ENCODE measurements at places on chromosomes 7 and 10. TPM values are rescaled to one million over a fixed set of nuclear protein-coding genes. Genes with fewer than 3 reads are reported as not detected.
A peak's percentile ranks its signal among the peaks of the same experiment; 100 is the strongest.

DNA sequence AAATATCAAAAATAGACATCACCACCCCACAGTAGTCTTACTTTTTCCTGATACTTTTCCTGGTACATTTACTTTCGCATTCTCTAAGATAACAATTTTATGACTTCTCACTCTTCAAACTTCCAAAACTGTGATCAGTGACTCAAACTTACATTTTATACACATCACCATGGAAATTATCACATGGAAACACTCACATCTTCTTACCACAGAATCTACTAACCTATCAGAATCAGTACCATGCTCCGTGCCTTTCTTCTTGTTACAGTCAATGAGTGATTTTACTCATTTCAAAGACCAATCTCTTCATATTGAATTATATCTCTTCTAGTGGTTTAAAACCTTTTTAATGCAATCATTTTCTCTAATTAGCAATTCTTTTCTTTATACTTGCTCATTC, 120.3 kb downstream of the PTEN start:
- H3K36me3 ChIP-seq, result no peaks in the 10 kb centered on the region
- no peaks in the 10 kb centered on the region for H3K27me3 ChIP-seq
- DNase-seq, result no peak
- no peak overlapping the region for H3K27ac ChIP-seq
- no peak overlapping the region for H3K4me3 ChIP-seq

- peak overlapping the region; percentile 72 for H3K27ac ChIP-seq
- H3K36me3 ChIP-seq, result no peaks in the 10 kb centered on the region
- no peaks in the 10 kb centered on the region for H3K4me1 ChIP-seq
- no peak for DNase-seq
These were observed 10.2 kb upstream of the ZFYVE27 start for GRCh38 chr10:97726636-97727178.

Gene FAM107B
- 24.1 TPM for total RNA-seq

- no peak overlapping the region for H3K27ac ChIP-seq
- no peaks in the 10 kb centered on the region for H3K36me3 ChIP-seq
- no peak overlapping the region for H3K4me3 ChIP-seq
These were observed 6.7 kb downstream of the RASSF4 start for GRCh38 chr10:44966129-44966815.

GRCh38 chr10:9254353-9254752, 1199.9 kb downstream of the GATA3 start:
- no peaks in the 10 kb centered on the region for H3K36me3 ChIP-seq
- DNase-seq, result no peak
- H3K27ac ChIP-seq, result no peak overlapping the region

DNA sequence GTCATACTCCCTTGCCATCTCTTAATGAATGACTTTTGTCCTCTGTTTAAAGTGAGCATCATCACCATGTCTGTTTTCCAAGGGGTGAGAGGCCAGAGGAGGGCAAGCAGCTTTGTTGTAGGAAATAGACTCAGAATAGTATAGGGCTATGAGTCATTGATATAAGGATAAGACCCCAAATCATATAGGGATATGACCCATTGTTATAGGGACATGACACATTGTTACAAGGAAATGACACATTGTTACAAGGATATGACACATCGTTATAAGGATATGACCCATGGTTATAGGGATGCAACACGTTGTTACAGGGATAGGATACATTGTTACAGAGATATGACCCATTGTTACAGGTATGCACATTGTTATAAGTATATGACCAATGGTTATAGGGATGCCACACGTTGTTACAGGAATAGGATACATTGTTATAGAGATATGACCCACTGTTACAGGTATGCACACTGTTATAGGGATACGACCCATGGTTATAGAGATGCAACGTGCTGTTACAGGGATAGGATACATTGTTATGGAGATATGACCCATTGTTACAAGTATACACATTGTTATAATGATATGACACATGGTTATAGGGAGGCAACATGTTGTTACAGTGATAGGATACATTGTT, 311.1 kb upstream of the ADARB2 start:
- H3K4me3 ChIP-seq, result no peak overlapping the region
- H3K27ac ChIP-seq, result no peak overlapping the region
- no peaks in the 10 kb centered on the region for H3K36me3 ChIP-seq

Gene HMX3
- total RNA-seq, result not detected

DNA sequence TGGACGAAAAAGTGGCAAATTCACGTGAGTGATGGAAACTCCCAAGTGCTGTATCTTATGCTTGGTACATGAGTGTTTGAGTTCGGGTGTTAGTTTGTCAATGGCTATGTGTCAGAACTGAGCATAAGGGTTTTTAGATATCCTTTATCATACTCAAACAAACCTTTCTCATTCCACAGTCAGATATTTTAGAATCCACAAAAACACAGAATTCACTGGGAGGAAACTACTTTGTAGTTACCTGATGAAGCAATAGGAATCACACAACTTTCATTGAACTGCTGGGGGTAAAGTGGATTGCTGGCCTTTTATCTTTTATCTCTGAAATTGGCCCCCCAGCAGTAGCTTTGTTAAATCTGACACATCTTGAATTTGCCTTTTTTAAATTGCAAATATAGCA, 64.0 kb downstream of the DKK1 start:
- H3K4me3 ChIP-seq, result no peak overlapping the region
- H3K27ac ChIP-seq, result no peak overlapping the region
- DNase-seq, result no peak
- no peaks in the 10 kb centered on the region for H3K4me1 ChIP-seq
- H3K36me3 ChIP-seq, result no peaks in the 10 kb centered on the region
- no peaks in the 10 kb centered on the region for H3K27me3 ChIP-seq

DNA sequence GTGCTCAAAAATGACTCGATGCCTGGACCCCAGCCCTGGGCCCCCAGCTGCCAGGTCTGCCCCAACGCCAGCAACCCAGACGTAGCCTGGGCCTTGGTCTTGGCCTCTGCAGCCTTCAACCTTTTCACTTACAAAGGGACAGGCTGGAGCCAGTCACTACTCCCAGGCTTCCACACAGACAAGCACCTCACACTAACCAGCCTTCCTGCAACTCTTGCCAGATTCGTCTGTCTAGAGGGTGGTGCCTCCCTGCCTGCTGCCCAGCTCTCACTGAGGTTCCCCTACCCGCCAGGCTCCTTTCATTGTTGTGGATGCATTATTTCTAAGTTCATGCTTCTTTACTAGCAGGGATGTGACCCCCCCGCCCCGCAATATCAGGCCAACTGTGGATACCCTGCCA, 56.3 kb downstream of the NUDCD3 start:
- H3K27ac ChIP-seq, result no peak overlapping the region
- no peaks in the 10 kb centered on the region for H3K36me3 ChIP-seq
- H3K4me1 ChIP-seq, result no peaks in the 10 kb centered on the region
- H3K4me3 ChIP-seq, result no peak overlapping the region

GRCh38 chr7:152369518-152369917, 66.3 kb downstream of the KMT2C start:
- no peaks in the 10 kb centered on the region for H3K36me3 ChIP-seq
- H3K27me3 ChIP-seq, result no peaks in the 10 kb centered on the region
- no peak overlapping the region for H3K4me3 ChIP-seq
- no peaks in the 10 kb centered on the region for H3K4me1 ChIP-seq
- no peak overlapping the region for H3K27ac ChIP-seq
- no peak for DNase-seq

Gene PCDH15
- 2.3 TPM for total RNA-seq

GRCh38 chr10:131850383-131850870, 50.4 kb upstream of the PPP2R2D start:
- no peak overlapping the region for H3K27ac ChIP-seq
- H3K36me3 ChIP-seq, result no peaks in the 10 kb centered on the region
- H3K4me1 ChIP-seq, result no peaks in the 10 kb centered on the region

DNA sequence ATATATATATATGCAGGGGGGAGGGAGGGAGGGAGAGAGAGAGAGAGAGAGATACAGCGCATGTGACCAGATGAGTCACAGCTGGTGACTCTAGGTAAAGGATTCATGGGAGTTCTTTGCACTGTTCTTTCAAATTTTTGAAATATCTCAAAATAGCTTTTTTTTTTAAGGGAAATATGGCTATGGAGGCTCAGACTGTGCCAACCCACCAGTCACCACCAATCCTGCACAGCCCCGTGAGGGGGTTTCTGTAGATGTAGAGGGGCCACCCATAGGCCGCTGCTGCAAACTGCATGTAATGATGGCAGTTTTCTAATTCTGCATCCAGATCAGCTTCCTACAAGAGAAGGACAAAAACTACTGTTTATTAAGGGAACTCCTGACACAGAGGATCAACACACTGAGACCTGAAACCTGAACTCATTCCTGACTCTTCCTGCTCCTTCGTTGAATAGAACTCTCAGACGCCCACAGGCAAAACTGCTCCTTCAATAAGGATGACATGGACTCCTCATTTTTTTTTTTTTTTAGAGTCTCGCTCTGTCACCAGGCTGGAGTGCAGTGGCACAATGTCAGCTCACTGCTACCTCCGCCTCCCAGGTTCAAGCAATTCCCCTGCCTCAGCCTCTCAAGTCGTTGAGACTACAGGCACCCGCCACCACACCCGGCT, 17.3 kb downstream of the DAGLB start:
- H3K4me1 ChIP-seq, result no peaks in the 10 kb centered on the region
- H3K4me3 ChIP-seq, result no peak overlapping the region
- no peaks in the 10 kb centered on the region for H3K36me3 ChIP-seq
- H3K27ac ChIP-seq, result no peak overlapping the region

DNA sequence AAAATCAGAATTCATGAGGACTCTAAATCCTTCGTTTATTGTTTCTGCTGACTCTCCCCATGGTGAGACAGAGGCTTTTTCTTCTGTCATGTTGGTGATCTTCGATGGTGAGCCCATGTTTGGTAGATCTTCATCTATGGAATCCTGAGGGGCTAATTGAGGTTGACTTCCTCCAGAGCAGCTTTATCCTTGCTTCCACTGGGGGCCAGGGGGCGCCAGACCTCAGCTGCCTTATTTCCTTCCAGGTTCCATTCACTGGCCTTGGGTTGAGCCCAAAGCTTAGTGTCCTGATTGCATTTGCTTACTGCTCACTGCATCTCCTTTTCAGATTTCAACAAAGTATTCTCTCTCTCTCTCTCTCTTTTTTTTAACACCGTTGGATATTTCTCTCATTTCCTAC, 80.7 kb downstream of the GCC1 start:
- no peaks in the 10 kb centered on the region for H3K27me3 ChIP-seq
- H3K36me3 ChIP-seq, result no peaks in the 10 kb centered on the region
- DNase-seq, result no peak
- no peaks in the 10 kb centered on the region for H3K4me1 ChIP-seq

Gene CPA5
- not detected for total RNA-seq

All from uterus (tissue), 4 donors.